Activated T-cell treated with anti-CD3 and anti-CD28 coated beads for 1 hour (primary cell): ENCODE measurements at places on chromosomes 6 and 20.
A peak's percentile ranks its signal among the peaks of the same experiment; 100 is the strongest.

DNA sequence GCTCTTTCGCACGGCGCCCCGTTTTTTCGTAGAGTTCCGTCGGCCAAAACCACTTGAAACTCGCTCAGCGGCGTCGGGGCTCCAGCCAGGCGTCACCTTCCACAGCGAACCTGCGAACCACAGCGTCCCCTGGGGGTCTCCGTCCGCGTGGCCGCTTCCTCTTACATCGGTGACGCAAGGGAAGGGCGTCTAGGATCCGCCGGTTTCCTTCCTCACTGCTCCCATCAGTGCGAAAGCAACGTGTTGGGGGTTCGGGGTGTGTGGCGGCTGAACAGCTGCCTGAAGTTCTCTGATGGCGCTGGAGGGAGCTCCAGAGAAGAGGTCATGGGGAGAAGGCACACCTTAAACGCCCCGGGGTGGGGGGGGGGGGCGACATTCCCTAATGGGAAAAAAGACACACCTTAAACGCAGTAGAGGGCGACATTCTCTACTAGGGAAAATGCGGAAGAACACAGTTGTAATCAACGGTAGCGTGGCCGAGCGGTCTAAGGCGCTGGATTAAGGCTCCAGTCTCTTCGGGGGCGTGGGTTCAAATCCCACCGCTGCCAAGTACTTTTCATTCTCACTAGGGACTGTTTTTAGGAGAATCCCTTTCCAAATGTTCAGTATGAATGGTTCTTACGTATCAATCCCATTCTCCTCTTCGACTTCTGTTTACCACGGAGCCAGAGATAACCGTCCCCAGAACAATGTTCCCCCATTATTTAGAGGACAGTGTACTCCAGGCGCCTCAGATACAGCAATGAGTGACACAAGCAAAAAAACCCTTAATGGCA is 16.4 kb downstream of the ZNF311 start:
- peak; percentile 67 for DNase-seq

DNA sequence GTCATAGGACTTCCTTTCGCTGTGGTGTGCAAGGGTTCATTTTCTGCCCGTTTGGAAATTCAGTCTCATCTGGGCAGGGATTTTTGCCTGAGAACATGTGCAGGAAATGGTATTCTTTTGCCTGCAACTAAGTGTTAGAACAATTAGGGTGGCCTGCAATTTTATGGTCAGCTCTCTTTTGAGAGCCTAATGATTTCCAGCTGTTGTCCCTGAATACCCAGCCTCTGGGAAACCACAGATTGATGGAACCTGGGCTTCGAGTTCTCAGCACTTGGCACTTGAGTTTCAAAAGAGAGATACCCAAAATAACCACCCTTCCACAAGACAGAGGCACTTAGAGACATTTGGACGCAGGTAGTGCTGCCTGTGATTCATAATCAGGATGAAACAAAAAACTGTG is 217.2 kb upstream of the FOXA2 start:
- DNase-seq = no peak

DNA sequence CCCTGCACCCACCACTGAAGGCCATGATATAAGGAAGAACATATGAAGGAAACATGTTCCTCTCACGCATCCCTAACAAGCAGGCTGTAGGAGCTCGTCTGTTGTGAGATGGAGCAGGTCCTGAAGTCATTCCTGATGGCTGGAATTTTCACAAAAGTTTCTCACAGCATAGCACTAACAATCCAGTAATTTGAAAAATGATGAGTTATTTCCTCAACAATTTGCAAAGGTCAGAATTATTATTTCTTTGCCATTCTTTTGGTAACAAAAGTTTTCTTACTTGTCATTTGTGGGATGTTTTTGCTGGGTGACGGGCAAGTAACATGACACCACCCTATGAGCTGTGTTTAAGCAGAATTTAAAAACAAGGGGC is 27.6 kb upstream of the FRMD1 start:
- no peak for DNase-seq

GRCh38 chr20:42530855-42531448 is 658.8 kb downstream of the PTPRT start:
- DNase-seq = no peak

DNA sequence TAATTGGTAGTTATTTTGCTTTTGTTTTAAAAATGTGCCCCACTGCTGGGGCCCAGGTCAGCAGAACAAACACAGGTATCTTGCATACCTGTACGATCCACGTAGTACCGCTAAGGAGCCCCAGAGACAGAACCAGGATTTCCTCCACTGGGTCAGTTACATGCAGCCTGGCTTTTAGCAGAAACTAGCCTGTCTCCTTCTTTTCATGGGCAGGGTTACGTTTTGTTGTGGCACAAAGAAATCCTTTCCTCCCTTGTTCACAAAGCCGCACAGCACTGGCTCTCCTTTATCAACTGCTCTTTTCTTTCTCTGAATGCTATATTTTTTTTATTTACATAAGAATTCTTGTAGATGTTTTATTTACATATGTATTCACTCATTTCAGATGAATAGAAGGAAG is 190.3 kb upstream of the POU3F2 start:
- DNase-seq = no peak
